ENCODE measurements at places on chromosomes 5 and 9.

DNA sequence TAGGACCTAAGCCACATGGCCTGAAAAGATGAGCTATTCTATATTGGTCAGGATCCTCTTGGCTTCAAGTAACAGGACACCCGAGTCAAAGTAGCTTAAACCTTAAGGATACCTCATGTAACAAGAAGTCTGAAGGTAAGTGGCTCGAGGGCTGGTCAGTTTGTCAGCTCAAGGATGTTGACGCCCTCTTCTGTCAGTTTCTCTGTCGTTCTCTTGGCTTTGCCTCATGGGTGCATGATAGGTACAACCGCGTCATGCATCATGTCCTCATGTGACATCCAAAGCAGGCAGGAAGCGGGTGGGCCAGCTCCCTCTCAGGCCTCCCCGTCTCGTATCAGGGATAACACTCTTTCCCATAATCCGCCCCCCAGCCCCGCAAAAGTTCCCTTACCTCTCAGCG lies 22.1 kb upstream of the TCERG1 start:
- no peak for DNase-seq

- DNase-seq: no peak
These were observed 527 bp downstream of the MEF2C start for GRCh38 chr5:88882276-88883038.

DNA sequence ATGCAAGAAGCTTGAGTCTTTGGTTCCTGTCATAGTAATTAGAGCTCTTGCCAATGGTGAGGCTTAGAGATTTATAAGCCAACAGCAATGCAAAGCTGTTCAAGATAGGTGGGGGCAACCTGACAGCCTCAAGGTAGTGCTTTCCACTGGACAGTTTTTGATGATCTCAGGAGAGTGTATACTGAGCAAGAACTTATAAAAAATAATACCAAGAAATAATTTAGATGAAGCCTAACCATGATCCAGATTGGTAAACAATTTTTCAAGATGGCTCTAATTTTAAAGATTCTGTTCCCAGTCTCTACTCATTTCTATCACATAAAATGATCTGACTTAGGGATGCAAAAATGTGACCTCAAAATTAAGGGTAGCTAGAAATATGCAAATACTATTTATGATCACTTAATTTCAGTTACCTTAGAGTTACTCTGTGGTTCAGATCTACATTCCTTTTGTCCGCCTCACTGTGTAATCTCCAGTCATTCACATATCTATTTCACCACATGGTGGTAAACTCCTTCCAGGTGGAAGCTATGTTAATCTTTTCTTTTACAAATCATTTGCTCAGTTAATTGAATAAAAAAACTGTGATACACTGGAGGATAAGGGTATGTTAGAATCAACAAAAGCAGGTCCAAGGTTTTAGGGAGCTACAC lies 1228.0 kb upstream of the C9orf72 start:
- no peak for DNase-seq

DNA sequence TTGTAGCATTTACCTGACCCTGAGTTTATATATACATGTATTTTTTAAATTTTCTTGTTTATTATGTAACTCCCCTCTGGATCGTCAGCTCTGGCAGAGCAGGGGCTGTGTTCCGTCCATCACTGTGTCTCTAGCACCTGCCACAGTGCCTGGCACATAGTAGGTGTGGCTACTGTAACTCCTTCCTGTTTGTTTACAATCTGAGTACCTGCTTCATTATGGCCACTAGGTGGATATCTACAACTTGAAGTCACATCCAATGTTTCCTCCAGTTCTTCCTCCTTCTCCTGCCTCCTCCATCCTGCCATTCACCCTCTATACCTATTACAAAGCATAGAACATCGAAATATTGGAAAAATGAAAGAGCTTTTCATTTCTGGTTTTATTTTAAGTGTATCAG lies 14.2 kb upstream of the PPP1R2B start:
- DNase-seq: no peak

GRCh38 chr9:78620303-78620702 lies 323.4 kb downstream of the PSAT1 start:
- DNase-seq: no peak

GRCh38 chr5:172509405-172509781 lies 55.1 kb upstream of the SH3PXD2B start:
- DNase-seq: no peak

GRCh38 chr5:59593439-59594007 lies 300.0 kb downstream of the PDE4D start:
- no peak for DNase-seq

- no peak for DNase-seq
These were observed 153.9 kb upstream of the MEF2C start for GRCh38 chr5:89036704-89037489.

DNA sequence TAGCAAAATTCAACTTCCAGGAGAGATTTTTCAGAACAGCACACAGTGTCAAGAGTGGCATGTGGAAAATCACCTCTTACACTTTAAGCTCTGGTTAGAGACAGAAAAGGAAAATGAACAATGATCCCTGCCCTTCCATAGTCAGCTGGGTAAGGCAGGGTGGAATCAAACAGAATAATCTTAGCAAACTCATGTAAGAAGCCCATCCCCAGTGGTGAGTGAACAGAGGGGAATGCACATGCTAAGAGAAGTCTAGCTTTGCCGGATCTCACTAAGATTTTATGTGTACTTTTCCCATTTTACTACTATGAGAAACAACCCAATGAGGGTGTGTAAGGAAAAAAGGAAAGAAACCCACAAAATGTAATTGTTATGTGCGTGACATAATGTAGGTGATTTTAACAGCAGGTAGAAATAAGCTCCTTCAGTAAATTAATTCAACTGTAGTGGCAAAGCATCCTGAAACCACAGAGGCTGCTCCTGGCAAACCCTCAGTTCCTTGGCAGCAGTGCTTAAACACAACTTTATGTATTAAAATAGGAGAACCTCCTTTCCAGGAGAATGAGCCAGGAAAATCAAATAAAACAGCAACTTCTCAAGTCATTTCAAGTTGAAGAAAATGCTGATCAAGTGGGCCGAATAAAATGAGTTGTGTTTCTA lies 366.0 kb upstream of the TRPC7 start:
- no peak for DNase-seq

Data from NCI-H446 (cell line).